ENCODE measurements at places on chromosomes 1 and 21.

DNA sequence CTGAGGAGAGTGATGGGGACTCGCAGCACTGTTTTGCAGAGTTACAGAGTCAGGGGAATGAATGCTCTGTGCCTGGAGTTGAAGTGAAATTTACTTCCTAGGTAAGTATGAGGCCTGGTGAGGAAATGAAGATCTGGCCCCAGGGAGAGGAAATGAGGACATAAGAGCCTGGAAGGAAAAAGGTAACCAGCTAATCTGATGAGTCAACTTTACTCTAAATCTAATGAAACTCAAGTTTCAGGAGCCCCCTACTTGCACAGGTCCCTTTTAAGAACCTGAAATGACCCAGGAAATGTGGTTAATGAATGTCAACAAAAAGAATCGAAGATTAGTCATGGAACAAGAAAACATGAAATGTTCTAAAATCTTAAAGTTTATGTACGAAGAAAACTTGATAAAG is 599.0 kb downstream of the AGBL4 start:
- no peak for DNase-seq

- DNase-seq = no peak
Observed at GRCh38 chr1:245704765-245705164, 550.0 kb downstream of the KIF26B start.

DNA sequence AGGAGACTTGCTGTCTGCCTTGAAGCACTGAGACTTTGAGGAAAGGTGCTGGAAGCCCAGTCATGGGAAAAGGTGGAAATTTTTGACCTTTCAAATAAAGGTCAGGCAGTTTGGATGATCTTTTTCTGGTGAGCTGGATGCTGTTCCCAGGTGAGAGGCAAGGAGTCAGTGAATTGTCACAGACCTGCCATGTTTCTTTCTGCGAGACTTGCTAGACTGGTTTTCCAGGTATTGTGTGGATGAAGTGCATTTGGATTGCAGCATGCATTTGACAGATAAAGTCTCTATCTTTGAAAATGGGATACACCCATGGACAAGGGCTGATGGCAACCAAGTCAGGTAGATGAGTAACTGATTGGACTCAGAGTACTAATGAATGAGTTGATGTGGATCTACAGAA is 65.7 kb upstream of the NHLH2 start:
- no peak for DNase-seq

- DNase-seq = no peak
Observed at GRCh38 chr1:177897998-177898654, 71.7 kb downstream of the SEC16B start.

GRCh38 chr1:6454856-6455751 is 10.9 kb downstream of the TNFRSF25 start:
- DNase-seq = no peak

DNA sequence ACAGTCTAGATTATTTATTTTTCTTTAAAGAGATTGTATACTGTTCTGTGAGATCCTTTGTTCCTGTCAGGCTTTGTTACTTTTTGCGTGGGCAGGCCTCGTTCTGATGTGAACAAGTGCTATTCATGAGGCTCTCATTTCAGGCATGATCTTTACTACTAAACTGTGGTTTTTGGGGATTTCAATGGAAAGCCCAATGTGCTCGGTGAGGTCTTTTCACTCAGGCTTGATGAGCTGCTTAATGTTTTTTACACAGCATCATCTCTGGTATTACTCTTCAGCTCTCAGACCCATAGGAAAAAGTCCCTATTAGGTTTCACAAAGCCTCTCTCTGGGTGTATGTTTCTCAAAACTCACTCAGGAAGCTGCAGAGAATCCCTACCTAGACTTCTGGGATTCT is 419.4 kb downstream of the GPATCH2 start:
- no peak for DNase-seq

DNA sequence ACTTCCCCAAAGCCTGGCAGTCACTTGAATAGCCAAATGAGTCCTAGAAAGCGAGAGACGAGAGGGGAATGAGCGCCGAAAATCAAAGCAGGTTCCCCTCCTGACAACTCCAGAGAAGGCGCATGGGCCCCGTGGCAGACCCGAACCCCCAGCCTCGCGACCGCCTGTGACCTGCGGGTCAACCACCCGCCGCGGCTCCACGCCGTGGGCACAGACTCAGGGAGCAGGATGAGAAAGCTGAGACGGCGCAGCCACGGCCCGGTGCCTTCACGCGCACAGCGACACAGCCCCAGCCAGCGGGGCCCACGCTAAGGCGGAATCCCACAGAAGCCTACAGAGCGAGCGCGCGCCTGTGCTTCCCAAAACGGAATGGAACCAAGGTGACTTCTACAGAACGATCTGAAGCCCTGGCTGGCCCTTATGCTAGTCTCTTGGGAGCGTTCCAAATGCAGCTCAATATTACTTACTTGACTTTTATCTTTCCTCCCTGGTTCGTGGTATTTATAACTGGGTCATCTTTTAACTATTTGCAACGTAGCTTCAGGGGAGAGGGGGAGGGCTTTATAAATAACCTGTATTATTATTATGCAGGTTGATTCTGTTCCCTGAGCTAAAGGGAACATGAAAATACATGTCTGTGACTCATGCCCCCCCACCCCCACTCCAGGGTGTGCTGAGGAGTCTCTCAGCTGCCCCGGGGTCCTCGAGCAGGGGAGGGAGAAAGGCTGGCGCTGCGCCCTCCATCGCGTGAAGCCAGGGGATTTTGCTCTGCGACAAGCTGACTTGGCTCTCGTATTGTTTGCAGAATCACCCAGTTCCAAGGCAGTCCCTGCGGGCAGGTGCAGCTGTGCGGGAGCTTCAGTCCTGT is 1.7 kb downstream of the TSPEAR start:
- DNase-seq = no peak

Data from pulmonary artery endothelial cell (primary cell).